ENCODE measurements at places on chromosomes 5 and 9.

DNA sequence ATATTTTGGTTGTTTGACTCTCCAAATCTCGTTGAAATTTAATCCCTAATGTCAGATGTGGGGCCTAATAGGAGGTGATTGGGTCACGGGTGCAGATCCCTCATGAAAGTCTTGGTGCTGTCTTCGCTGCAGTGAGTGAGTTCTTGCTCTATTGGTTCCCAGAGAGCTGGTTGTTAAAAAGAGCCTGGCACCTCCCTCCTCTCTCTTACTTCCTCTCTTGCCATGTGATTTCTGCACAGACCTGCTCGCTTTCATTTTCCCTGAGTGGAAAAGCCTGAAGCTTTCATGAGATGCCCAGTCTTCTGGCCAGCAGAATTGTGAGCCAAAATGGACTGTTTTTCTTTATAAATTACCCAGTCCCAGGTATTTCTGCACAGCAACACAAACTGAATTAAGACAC, 221.6 kb downstream of the MAT2B start:
- DNase-seq: no peak

- no peak for DNase-seq
Observed at GRCh38 chr9:132242621-132243155, 80.8 kb downstream of the NTNG2 start.

GRCh38 chr9:72315510-72316311, 49.3 kb downstream of the ZFAND5 start:
- no peak for DNase-seq

DNA sequence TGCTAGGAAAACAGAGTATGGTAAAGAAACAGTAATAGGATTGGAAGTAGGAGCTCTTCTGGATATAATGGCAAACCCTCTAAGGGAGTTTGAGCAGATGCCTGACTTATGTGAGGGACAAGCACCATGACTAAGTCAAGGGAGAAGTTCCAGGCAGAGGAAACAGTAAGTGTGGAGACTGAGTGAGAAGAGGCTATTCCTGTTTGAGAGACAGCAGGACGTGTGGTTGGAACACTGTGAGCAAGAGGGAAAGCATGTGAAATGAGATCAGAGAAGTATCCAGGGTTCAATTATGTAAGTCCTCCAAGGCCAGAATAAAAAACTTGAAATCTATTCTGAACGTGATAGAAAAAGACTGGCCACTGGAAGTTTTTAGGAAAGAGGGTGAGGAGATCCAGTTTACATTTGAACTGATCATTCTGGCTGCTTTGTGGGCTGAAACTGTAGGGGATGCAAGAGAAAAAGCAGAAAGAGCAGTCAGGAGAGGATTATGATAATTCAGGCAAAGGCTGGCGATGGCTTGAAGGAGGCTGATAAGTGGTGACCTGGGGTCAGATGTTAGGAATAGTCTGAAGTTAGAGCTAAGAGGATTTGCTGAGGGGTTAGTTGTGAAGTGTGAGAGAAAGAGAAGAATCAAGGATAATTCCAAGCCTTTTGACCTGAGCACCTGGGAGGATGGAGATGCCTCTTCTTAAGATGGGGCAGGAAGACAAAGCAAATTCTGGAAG, 19.2 kb downstream of the DMAC1 start:
- DNase-seq: no peak

GRCh38 chr9:34550016-34550680, 27.4 kb upstream of the ENHO start:
- DNase-seq: no peak

DNA sequence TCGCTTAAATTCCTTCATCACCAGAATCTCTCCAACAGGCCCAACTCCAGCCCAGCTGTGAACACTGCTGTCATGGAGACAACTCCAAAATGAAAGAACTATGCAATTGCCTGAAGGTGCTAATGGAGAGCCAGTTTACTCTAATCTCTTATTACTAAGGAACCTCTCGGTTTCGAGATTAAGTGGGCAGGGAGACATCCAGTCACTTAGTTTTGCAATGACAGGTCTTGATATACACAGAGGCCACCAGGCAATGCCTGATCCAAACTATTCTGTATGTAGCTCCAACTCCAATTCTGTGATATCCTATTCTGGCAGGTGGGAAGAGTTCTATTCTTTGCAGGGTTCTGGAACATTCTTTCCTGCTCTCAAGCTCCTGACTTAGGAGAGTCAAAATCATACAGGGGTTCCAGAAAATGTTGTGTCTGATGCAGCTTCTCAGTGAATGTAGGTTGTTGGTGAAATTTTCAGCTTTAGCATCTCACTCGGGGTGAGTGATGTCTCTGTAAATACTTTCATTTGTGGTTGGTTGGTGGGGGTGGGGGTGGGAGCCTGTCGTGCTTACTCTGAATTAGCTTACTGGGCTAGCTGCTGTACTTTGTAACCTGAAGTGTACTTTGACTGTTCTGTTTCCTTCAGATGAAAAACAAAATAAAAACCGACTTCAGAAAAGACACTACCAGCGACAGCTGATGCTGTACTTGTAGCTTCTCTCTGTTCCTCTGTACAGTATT, 170.9 kb downstream of the PALM2AKAP2 start:
- DNase-seq: no peak

GRCh38 chr5:150589862-150590601, 50.4 kb upstream of the SYNPO start:
- no peak for DNase-seq

- DNase-seq: no peak
Observed at GRCh38 chr9:113449376-113449775, 14.2 kb upstream of the RGS3 start.

- DNase-seq: no peak
Observed at GRCh38 chr9:112489039-112489546, 2.5 kb downstream of the KIAA1958 start.

- DNase-seq: no peak
Observed at GRCh38 chr5:132782101-132782500, 5.1 kb upstream of the SEPTIN8 start.

- no peak for DNase-seq
Observed at GRCh38 chr9:133917375-133917774, 74.7 kb downstream of the VAV2 start.

GRCh38 chr5:34688015-34688810, 32.1 kb downstream of the RAI14 start:
- DNase-seq: no peak

DNA sequence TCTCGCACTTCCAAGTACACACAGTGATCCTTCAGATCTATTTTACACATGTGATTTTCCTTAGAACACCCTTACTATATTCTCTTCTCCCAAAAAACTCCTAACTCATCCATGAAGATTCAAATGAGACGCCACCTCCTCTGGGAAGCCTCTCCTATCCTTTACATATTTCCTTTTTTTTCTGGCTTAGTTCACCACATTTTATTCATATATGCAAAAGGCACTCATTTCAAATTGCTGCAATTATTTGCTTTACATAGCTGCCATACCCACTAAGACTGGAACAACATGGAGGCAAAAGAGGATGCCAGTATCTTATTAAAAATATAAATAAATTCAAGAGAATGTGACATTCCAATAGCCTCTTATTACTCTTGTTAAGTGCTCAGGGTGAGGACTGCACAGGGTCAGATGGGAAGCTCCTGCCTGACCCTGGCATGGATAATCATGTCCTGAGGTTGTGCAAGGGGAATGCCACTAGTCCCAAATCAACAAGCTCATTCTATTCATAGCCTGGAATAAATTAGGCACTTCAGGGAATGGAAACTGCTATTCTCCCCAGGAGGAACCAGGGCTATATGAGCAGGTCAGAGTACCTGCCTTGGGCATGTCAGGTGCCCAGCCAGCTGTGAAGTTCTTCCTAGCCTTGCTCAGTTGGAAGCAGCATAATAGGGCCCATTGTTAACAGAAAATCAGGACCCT, 262.9 kb downstream of the FBXL17 start:
- no peak for DNase-seq

- DNase-seq: no peak
Observed at GRCh38 chr9:9299134-9299533, 1313.7 kb downstream of the PTPRD start.

GRCh38 chr9:74887041-74887980, at the start of gene TRPM6:
TRPM6 (minus strand) TSS chr9:74887921; CDS start chr9:74887856, 65 bp downstream.
- no peak for DNase-seq

- no peak for DNase-seq
Observed at GRCh38 chr5:8033261-8033660, 164.3 kb downstream of the MTRR start.

DNA sequence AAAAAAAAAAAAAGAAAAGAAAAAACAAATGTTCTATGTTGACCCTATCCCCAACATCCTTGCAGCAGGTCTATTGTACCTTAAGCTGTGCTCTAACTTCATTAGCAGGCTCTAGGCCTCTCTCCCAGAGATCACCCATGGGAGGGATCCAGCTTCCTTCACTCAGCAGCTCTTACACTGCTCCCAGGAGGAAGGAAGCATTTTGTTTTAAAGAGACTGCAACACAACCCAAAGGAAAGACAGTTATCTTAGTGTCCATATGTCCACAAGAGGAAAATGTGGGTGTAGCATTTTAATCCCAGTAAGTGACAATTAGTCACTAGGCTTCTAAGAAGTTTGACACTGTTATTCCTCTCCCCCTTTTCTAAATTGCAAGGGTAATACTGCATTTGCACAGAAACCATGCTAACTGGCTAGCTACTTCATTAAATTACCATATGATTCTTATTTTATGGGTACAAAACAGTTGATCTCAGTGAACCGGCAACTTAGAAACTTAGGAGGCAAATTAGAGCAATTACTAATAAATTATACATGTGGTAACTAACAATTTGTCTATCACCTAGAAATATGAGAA, 58.8 kb downstream of the MARCHF3 start:
- no peak for DNase-seq

DNA sequence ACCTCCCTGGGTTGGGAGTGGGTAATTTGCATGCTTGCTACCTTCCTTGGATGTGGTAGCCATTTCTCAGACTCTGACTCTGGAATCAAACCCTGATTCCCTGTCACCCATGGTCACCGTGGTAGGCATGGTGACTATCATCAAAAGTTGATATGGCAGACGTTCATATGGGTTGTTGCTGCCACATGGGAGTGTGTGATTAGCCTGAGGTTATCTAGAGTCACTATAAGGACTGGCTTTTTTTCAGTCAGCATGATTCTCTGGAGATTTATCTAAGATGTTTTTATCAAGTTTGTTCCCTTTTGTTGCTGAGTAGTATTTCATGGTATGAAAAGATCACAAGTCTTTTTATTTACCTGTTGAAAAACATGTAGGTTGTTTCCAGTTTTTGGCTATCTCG, 7.0 kb downstream of the RCL1 start:
- no peak for DNase-seq

- DNase-seq: no peak
Observed at GRCh38 chr9:31574006-31574765, 810.3 kb upstream of the ACO1 start.

GRCh38 chr9:113577525-113578261, 114.2 kb downstream of the RGS3 start:
- no peak for DNase-seq

Data from activated naive CD8-positive, alpha-beta T cell treated with anti-CD3 and anti-CD28 coated beads, Interleukin-2, amount 50 U/mL, for 16 hours (primary cell).